ENCODE measurements at places on chromosomes 7 and 10. TPM values are rescaled to one million over a fixed set of nuclear protein-coding genes. Genes with fewer than 3 reads are reported as not detected.

- DNase-seq, result no peak
These were observed 96.9 kb downstream of the CFAP58 start for GRCh38 chr10:104450490-104450889.

DNA sequence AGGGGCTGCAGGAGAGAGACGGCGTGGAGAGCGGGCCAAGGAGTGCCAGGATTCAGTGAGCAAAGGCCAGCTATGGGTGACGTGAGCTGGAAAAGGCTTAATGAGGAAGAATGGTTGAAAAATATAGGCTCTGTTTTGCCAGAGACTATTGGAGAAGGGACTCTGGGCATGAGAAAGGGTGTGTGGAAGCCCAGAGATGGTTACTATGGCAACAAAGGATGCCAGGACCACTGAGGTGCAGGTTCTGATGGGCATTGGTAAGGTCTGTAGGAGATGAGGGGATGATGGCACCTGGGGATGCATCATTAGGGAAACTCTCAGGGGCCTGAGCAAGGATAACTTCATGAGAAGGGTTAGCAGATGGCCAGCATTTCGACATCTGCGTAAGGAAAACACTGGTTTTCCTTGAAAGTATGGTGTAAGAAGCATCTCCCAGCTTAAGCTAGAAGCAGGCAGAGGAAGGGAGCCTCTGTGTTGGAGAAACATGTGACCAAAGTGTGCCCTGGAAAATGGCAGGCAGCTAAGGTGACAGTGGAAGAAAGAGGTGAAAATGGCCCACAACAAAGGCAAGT is 21.6 kb upstream of the FAM180A start:
- no peak for DNase-seq

DNA sequence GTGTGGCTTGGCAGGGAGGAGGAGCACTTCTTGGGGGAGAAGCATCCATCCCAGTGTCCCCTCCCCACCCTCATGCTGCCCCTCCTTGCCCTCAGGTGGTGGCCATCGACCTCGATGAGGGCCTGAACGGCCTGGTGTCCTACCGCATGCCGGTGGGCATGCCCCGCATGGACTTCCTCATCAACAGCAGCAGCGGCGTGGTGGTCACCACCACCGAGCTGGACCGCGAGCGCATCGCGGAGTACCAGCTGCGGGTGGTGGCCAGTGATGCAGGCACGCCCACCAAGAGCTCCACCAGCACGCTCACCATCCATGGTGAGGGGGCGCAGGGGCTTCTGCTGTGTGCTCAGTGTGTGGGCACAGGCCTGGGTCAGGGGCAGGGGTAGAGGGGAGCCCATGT is 14.8 kb downstream of the C10orf105 start:
- no peak for DNase-seq

Gene TMEM130
- total RNA-seq, result 0.24 TPM
